ENCODE measurements at places on chromosomes 7 and 10. TPM values are rescaled to one million over a fixed set of nuclear protein-coding genes. Genes with fewer than 3 reads are reported as not detected.

ANKRD30A gene
- not detected for total RNA-seq

SLC18A3 gene
- 0.09 TPM for total RNA-seq

MAT1A gene
- total RNA-seq = 4.3 TPM

IL6 gene
- total RNA-seq = 0.27 TPM

C10orf53 gene
- not detected for total RNA-seq

USP54 gene
- 39.8 TPM for total RNA-seq

VGF gene
- total RNA-seq = 5.2 TPM

SLC26A3 gene
- total RNA-seq = 0.44 TPM

RADIL gene
- 8.6 TPM for total RNA-seq

LDB1 gene
- total RNA-seq = 89.1 TPM

CPXM2 gene
- total RNA-seq = 4.7 TPM

TBXAS1 gene
- 2.3 TPM for total RNA-seq

UCN3 gene
- not detected for total RNA-seq

TET1 gene
- 59.2 TPM for total RNA-seq

HOXA2 gene
- not detected for total RNA-seq

OR2A42 gene
- total RNA-seq = 0.37 TPM

ZNF248 gene
- total RNA-seq = 2.3 TPM

SDK1 gene
- total RNA-seq = 10.0 TPM

TMEM270 gene
- total RNA-seq = not detected

KIF5B gene
- total RNA-seq = 63.2 TPM
